ENCODE measurements at places on chromosomes 3 and 15.

- DNase-seq: no peak
These were observed 3.3 kb downstream of the PLA2G4F start for GRCh38 chr15:42152921-42153698.

GRCh38 chr3:12643010-12643380, 20.9 kb downstream of the RAF1 start:
- no peak for DNase-seq

DNA sequence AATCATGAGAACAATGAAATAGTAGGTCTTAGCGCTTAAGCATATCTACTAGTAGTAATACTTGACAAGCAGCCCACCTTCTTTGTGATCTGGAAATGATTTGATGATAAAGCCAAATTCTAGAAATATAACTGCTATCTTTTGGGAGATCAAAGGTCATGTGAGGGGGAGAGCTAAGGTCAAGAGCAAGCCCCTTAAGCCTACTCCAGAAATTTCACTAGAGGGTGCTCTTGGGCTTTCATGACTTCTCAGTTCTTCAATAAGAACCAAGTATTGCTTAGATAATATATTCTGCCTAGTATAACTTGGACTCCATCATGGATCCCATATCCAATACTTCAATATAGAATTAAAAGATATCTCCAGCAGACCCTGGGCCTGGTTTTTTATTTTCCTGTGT, 319.6 kb downstream of the ZBTB20 start:
- DNase-seq: peak; percentile 13

DNA sequence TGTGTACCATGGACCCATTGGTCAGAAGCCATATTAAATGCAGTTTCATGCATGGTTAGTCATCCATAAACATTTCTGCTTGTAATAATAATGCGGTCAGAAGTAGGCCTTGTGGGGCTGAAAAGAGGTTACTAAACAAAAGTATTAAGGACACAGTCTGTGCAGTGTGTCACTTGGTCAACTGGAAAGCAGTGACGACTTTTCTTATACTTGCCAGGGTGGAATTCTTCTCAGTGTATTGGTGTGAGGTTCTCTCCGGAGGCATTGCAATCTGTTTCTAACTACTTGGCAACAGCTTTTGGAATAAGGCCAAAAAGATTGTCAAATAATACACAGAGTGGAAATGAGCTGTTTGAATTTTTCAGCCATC, 46.8 kb downstream of the CHL1 start:
- no peak for DNase-seq

- DNase-seq: no peak
These were observed 78.9 kb downstream of the CPN2 start for GRCh38 chr3:194272221-194272620.

DNA sequence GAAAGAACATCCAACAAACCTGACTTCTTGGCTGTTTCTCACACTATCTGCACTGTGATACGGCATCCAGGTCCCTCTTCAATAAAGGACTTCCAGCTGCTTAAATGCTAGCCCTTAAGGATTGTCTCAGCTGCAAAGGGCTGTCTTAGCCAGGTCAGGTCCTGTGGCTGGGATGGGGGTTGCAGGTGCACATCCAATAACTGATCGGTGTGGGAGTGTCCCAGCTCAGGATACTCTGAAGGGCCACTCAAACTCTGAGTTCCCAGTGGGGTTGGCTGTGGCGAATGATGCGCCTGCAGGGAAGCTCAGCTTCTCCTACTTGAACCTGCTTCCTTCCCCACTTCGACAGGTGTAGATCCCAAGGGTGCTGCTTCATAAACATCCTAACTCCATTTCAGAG, 74.6 kb upstream of the FGF12 start:
- DNase-seq: no peak

- no peak for DNase-seq
These were observed 605.0 kb upstream of the TBL1XR1 start for GRCh38 chr3:177802151-177802900.

DNA sequence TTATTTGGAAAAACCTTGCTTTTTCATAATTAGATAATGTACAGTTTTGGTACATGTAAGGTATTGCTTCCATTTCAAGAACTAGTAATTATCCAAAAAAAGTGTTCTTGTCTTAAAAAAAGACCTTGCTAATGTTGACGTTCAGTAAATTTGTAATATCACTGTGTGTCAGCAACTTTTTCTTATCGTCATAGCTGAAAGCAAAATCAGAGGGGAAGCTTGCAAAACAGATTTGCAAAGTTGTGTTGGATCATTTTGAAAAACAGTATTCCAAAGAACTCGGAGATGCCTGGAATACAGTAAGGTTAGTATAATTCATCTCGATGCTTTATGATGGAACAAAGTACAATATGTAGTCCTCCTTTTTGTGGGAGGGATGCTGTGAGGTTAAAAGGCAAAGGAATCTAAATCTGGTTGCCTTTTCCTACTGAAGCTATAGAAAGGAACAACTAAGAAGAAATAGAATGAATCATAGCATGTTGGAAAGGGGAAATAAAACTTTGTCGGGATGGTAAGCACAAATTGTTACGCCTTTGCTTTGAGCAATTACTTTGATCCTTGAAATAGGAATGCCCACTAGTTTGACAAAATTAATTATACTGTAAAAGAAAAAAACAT, 1.5 kb downstream of the NSUN3 start:
- no peak for DNase-seq

GRCh38 chr3:52897130-52898122, at the start of gene STIMATE:
STIMATE (minus strand) TSS chr3:52897548; CDS start chr3:52897450, 98 bp downstream.
- DNase-seq: peak; percentile 51

- no peak for DNase-seq
These were observed 222.1 kb downstream of the LRTM1 start for GRCh38 chr3:54705730-54706129.

DNA sequence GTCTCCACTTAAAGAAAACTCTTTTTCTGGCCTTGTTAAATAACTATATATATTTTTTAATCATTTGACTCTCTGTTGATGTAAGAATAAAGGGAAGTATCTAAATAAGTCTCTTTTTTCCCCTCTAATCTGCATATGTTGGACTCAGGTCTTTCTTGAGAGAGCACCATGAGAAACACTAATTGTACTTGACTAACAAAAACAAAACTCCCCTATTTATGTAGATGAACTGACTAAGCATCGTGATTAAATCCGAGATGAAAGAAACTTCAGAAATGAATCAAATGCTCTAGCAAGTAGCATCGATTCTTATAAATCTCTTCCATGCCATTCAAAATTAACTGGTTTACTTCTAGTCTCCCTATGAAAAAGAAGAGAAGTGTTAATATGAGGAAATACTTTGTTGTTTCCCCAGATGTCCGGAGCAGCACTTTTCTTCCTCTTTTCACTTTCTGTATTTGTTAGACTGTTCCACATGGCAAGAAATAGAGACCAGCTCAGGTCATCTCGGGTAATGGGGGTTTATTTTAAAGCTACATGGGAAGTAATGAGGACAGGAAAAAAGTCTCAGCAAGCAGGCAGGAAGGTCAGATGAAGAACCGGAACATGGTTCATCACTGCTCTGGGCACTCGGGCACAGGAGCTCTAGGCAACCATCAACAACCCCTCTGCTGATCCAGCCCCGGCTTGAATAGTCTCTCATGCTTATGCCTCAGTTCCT, 288.3 kb downstream of the CNTN6 start:
- DNase-seq: no peak

DNA sequence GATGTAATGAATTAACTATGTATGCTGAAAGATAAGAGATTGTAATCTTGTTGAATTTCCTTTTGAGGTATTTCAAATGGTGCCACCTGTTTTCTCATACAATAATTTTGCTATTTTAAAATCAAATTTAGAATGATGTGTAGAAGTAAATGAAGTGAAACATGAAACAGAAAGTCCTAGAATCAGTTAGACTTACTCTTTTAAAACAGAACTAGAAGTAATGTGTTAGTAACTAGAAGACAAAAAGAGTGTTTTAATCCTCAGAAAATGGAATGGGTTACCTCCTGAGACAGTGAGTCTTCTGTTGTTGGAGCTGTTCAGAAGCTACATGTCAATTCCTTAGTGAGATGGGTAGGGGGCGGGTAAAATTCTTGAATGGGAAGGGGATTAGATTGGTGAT, 8.1 kb upstream of the MAP2K5 start:
- no peak for DNase-seq

- no peak for DNase-seq
These were observed 69.5 kb upstream of the ETV5 start for GRCh38 chr3:186178412-186178811.

DNA sequence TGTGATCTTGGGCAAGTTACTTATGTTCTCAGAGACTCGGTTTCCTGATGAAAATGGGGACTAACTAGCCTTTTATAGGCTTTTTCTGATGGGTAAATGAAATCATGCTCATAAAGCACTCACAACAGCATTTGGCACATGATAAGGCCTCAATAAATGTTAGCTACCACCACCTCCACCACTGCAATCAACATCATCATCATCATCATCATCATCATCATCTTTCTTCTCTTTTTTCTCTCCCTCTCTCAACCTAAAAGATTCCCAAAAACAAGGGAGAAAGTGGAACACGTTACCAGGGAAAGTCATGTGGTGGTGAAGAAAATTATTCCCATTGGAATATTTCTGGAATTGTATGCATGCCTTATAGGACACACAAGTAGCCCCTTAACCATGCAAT, 33.6 kb upstream of the FEZF2 start:
- no peak for DNase-seq

DNA sequence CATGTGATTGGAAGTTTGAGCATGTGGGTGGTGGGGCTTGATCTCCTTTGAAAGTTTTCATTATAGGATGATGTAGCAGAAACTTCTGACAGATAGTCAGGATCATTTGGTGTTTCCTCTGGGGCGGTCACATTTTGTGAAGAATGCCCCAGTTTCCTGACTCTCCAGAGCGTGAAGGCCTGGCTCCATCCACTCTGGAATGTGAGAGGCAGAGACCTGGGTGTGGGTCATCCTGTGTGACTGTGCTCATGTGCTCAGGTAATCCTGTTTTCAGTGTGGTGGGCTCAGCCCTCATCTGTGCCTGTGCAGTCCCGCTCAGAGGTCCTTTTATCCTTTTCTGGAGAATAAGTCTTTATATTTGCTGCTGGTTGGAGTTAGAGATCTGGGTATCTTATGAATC, 81.0 kb downstream of the RGMA start:
- no peak for DNase-seq

All from GM04504 (cell line).